ELR (cell line): ENCODE measurements at places on chromosomes 6 and 20.

DNA sequence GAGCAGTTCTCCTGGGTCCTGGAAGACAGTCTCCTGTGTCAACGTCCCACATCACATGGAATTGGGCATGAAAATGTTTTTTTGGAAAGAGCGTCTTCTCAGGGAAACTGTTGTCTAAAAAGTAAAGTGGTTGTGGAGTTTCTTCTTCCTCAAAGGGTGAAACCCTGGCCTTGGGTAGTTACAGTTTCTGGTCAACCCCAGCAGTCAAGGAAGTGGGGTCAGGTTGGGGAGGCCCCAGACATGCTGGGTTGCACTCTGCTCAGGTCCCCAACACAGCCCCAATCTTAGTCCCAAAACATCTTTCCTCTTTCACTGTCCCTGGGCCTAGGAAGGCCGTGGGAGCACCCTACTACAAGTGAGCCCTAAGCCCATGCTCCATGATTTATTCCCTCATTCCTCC lies 996 bp upstream of the NFKBIE start:
- DNase-seq: no peak

DNA sequence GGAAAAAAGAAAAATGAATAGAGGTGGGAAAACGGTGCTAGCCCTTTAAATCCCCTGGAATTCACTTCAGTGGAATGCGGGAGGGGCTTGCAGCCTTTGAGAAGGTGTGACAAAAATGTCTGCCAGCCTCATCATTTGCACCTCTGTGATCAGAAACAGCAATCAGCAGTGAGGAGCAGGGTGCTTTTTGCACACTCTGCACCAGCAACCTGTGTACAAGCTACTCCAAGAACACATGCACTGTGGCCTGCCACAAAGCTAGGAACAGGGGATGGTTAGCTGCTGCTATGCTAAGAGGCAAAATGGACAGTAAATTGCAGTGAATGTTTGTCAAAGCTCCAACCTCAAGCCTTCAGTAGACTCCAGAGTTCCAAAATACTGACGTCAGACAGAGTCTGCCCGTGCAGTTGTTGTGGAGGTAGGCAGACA lies 29.7 kb downstream of the GINS1 start:
- no peak for DNase-seq

- DNase-seq: no peak
Observed at GRCh38 chr6:46793138-46793537, at the start of gene MEP1A. MEP1A (plus strand) TSS chr6:46793389; CDS start chr6:46793399, 10 bp downstream.

DNA sequence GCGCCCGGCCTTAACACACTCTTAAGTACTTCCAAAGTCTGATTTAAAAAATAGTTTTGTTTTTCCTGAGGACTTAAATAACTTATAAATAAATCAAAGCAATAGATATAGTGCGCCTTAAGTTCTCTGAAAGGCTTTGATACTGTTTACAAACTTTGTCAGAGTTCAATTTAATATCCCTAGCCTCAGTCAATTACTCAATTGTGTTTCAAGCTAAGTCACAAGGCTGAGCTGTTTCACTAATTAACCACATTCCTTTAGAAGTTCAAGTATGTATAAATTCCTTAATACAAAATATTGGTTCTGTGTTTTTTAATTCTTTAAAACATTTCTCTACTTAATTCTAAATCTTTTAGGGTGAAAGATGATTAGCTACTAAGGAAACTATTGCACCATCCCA lies 178.4 kb upstream of the AGPAT4 start:
- DNase-seq: no peak

DNA sequence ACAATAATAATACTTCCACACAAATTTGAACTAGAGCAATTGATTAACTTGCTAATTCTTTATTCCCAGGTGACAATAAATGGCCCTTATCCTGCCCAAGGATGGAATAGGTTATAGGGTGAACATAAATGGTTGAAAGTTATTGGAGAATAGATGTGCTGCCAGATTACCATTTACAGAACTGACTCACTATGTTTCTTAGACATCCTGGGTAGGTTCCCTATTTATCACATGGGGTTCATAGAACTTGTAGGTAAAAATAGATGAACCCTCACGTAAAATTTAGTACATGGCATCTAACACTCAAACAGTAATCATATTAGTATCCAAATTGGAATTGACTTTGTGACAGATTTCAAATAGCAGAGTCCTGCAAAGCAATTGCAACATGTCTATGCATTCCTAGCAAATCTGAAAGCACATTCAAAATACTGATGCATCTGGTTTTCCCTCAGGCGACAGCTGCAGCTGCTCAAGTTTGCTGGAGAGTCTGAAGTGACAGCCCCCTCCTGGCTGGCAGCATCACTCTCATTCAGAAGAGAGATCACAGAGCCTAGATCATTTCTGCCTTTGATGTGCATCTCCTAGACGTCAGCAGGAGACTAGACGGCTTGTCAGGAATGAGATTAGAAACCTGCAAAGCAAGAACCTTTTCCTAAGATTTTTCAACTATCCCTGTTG lies 80.2 kb upstream of the RNF217 start:
- peak; percentile 61 for DNase-seq

DNA sequence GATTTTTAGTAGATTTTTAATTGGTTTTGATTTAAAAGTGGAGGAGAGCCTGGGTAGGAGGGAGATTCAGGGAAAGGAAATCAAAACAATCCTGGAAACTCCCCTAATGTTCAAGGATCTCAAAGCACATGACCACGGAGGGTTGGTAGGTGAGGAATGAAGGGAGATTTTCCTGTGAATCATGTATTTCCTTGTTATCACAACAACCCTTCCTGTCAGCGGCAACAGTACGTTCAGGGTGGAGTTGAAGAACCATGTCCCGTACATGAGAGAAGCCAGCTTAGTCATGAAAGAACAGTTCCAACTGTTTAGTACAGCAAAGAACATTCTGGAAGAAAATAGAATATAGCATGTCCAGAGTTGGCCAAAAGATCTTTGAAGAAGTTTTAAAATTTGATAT lies 79.4 kb upstream of the SCAF8 start:
- peak; percentile 88 for DNase-seq
